HuH-7.5 (cell line): ENCODE measurements at places on chromosomes 1 and 21.

DNA sequence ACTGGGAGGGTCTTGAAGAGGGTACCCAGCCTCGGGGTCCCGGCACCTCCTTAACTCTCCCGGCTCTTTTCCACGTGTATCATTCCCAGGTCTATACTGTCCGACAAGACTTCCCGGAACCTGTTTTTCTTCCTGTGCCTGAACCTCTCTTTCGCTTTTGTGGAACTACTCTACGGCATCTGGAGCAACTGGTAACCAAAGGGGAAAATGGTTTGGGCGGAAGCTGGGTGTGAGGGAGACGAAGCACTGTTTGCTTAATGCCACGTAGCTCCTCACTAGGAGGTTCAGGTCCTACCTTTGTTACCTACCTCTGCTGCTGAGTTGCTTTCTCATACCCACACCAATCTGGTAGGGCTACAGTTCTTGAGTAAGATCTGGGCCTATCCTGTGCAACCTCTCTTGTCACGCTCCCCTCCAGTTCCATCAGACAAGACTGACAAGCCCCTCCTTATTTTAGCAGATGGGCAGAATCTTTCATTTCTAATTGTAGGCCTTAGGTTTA, 642 bp downstream of the SLC30A7 start:
- peak; percentile 11 for DNase-seq

GRCh38 chr21:37074197-37074510, 1.1 kb downstream of the TTC3 start:
- DNase-seq: no peak

GRCh38 chr21:15172963-15173362, 108.2 kb upstream of the NRIP1 start:
- DNase-seq: no peak

DNA sequence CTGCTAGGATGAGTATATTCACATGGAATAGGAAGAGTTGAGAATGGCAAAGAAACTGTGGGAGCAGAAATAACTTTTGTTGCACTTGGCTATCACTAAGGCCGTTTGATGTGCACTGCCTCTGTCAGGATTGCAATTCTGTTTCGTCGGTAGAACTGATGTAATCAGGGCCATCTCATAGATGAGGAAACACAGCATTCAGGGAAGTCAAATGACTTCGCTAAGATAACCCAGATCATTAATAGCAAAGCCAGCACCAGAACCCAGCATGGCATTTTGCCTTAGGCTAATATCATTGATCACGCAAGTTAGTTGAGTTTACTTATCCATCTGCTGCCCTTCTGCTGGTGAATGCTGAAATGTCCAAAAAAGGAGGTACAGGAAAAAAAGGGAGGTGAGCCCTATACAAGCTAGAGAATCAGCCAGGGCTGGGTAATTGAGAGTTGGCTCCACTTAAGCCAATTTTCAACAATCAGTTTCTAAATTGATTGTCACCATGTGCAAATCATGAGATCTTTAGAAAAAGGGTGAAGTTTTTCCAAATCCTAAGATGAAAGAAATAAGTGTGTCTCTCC, 7.6 kb downstream of the RASSF5 start:
- DNase-seq: no peak

GRCh38 chr1:97919585-97920261, 1.1 kb downstream of the DPYD start:
- no peak for DNase-seq

GRCh38 chr1:45254490-45254889, 48.1 kb upstream of the ZSWIM5 start:
- no peak for DNase-seq

DNA sequence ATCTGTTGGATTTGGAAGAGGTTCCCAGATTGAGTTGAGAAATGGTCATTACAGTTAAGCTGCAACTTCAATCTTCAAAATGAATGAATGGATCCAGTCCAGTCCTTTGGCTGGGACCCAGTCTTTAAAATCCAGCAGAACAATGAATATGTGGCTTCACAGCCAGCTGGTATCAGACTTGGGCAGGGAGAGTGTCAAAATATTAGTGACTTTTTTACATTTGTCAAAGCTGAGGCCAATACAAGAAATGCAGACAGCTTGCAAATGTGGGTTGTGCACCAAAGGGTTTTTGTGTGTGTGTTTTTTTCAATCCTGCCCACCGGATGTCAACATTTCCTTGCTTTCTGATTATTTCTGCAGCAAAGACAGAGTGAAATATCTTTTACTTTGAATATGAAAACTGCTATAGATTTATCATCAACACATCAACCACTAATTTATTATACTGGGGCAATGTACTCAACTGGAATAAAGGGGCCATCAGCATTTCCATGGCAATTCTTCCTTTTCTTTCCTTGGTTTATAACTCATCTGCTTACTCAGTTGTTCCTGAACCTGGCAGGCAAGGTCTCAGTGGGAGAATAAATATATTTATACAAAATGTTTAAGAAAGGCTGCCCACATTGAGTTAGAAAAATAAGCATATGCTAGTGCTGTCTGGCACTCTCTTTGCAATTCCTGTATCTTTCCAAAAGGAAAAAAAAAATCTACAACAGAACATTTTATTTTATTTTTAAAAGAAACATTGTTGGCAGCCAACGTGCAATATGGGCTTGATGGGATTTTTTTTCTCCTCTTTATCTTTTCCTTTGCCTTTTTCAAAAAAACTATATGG, 491.6 kb upstream of the C1orf87 start:
- no peak for DNase-seq

- no peak for DNase-seq
These were observed 33.8 kb upstream of the RIPK4 start for GRCh38 chr21:41800425-41801320.

GRCh38 chr21:31459457-31459856, 115.4 kb upstream of the TIAM1 start:
- DNase-seq: no peak

GRCh38 chr21:45966791-45967394, 14.7 kb upstream of the COL6A1 start:
- DNase-seq: peak; percentile 2

GRCh38 chr1:11800756-11801433, 4.9 kb downstream of the MTHFR start:
- no peak for DNase-seq

GRCh38 chr1:180593382-180593781, 34.6 kb downstream of the OVAAL start:
- DNase-seq: no peak

GRCh38 chr1:39128959-39129358, 75.5 kb upstream of the MACF1 start:
- DNase-seq: no peak

GRCh38 chr1:46527474-46528296, 23.8 kb downstream of the KNCN start:
- DNase-seq: peak; percentile 90

GRCh38 chr1:48071513-48071912, 74.3 kb upstream of the TRABD2B start:
- DNase-seq: no peak

- DNase-seq: no peak
These were observed 1.6 kb upstream of the HYI start for GRCh38 chr1:43455213-43455889.

DNA sequence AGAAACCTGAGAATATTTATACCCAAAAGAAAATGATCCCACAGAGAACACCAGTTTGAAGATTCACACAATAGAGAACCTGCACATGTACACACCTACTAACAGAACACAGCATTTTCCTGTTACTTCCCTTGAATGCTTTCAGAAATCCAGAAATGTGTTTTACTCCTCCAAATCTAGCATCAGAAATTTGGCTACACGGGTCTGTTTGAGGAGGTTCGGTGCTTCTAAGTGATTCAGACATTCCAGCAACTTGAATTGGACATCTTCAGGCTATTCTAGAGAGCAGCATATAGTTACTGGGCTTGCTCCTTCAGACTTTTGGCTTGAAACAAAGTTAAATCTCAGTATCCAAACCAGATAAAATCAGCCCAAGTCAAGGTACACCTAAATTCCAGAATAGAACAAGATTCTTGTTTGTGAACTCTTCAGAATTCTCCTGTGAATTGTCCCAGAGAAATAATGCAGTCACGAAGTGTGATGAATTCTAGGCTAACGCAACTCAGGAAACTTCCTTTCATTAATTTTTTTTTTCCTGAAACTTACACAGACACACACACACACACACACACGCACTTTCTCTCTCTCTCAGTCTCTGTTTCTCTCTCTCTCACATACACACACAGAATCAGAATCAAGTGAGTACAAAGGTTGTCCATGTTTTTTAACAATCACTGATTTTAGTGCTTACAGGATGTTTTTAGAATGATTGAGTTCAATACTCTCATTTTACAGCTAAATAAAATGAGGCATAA, 278.4 kb upstream of the SNX7 start:
- DNase-seq: no peak

DNA sequence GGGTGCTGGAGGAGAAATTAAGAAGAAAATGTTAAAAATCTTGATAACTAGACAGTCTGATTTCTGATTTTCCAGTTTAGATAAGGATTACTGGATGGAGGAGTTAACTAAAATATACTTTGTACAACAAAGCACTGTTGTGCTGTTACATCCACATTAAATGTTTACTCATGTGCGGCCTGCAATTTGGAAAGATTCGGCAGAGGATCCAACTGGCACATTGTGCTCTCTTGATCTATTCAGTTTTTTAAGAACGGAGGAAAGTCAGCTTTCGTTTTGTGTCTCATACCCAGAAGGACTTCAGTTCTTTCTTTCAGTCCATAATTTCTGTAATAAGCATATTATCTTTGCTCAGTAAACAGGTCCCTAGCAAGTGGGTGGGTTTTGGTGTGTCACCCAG, 52.5 kb downstream of the UCK2 start:
- DNase-seq: no peak

DNA sequence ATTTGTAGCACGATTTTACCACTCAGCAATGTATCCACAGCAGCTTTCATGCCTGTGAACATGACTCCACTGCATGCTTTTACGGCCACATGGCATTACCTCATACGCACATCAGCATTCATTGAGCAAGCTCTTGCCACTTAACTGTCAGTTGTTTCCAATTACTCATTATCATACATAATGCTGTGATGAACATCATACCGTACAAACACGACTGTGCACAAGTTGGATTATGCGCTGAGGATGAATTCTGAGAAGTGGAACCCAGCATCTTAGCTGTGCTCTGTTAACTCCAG, 9.6 kb downstream of the UMODL1 start:
- DNase-seq: no peak

GRCh38 chr1:160855181-160855981, 7.3 kb downstream of the CD244 start:
- DNase-seq: no peak

GRCh38 chr1:51473331-51474115, 45.5 kb downstream of the EPS15 start:
- no peak for DNase-seq

- DNase-seq: no peak
These were observed 8.1 kb downstream of the MTF1 start for GRCh38 chr1:37851262-37851661.

- DNase-seq: no peak
These were observed 4.4 kb downstream of the ECHDC2 start for GRCh38 chr1:52917156-52917555.

DNA sequence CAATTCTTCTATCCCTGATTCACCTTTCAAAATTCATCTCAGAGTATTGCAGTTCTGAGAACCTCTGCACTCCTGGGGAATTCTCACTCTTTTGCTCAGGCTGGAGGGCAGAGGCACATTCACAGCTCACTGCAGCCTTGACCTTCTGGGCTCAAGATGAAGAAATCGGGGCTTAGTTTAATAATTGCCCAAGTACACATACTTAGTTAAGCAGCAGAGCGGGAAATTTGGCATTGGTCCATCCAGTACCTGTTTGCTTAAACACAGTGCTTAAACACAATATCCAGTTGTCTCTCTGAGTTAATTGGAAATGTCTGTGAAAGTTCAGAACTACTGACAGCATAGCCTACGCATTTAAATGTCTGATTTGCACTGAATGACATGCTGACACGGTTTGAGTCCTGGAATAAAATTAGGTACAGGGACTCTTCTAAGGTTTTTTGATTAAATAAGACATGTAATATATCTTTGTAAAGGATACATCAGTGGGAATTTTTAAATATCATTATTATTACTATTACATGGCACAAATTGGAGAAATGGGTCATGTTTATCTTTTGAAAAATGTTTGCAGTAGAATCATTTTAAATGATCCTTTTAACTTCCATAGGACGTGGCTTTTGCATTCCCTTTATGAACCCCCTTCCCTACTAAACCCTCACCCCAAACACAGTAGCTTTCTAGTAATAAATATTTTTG, 337.4 kb downstream of the SRGAP2C start:
- DNase-seq: peak; percentile 19
